ENCODE measurements at places on chromosomes 7 and 10.

DNA sequence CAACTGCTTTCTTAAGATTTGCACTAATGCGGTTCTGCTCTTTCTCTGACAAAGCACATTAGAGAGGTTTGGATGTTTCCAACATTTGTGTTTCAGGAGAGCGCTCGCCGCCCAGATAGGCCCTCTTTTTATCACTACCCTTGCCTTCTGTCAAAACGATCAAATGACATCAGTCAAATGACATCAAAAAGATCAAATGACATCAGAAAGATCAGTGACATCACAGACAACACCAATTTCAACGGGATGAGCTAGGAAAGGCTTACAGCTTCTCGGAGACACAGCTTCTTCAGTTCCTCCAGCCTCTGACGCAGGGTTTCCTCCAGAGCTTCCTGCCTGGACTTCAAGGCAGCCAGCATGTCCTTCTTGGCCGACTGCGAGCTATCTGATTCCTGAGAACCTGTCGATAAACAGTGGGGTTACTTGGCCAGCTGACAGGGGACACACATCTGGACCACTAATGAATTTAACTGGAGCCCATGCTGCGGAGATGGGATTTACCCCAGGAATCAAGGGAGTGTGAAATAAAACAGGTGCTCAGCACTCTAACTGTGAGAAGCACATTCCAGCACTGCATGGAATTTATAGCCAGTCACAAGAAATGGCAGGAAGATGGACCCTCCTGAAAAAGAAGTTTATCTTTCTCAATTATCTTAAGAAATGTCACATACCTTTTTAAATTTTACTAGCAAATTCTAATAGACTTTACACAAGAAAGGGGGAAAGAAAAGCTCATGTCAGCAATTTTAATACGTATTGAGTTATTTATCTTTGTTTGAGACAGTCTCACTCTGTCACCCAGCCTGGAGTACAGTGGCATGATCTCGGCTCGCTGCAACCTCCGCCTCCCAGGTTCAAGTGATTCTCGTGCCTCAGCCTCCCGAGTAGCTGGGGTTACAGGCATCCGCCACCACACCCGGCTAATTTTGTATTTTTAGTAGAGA lies 88.2 kb downstream of the PRPF18 start:
- no peak for DNase-seq

GRCh38 chr10:2990764-2991163 lies 76.6 kb upstream of the PFKP start:
- peak; percentile 82 for DNase-seq

GRCh38 chr7:90178679-90179278 lies 24.5 kb downstream of the STEAP1 start:
- no peak for DNase-seq

GRCh38 chr10:89167915-89168314 lies 39.2 kb downstream of the CH25H start:
- no peak for DNase-seq

DNA sequence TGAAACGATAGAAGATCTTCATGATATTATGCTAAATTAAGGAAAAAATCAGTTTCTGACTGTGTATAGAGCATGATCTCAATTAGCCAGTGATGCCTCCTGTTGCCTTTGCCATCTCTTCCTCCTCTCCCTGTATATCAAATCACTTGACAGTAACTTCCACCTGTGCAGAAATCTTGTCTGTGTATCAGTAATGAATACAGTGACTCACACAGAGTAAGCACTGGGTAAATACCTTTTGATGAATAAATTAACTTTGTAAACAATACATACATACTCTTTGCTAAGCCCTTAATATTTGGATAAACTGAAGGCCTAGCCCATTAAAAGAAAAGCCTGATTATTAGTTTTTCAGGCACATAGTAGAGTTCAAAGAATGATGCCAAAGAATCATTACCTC lies 610.6 kb upstream of the NRP1 start:
- peak; percentile 0 for DNase-seq

DNA sequence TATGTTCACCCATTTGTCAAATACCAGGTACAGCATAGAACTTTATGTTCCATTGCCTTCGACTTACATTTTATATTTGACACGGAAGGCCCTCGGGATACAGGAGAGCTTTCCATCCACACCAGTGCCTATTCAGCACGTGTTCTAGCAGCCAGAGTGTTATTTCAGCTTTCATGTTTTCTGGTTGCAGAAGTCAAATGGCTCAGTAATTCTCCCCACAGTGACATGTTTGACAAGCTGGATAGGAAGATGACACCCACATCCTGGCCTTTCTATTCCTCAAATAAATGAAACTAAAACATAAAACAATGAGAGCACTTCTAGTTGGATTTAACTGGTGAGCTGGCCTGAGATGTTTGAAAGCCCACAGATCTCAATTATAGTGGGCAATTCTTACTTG lies 173.4 kb downstream of the SORCS1 start:
- no peak for DNase-seq

- no peak for DNase-seq
Observed at GRCh38 chr7:74476626-74477025, 22.9 kb downstream of the GTF2IRD1 start.

DNA sequence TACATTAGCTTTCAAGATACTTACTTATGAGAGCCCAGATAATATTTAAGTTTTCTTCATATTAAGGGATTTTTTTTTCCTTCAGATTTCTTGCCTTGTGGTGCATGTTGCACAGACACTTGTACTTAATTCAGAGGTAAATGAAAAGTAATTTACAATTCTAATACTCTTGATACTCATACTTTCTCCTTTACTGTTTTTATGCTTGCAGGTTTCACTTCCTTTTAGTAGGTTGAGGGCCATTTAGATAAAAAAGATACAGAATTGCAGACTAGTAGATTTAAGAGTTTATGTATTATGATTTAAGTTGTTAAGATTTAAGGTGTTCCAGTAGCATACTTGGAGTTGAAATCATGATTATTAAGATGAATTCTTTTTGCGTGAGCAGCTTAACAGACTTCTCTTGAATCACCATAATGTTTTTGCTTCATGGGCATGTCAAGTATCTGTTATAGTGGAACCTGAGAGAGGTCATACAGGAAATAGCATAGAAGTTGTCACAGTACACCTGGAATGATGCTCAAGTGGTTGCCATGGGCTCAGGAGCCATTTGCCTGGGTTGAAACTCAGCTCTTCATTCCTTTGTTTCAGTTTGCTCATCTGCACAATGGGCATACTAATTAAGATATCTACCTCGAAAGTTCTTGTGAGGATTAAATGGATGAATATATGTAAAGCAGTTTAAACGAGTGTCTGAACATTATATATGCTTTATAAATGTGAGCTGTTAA lies 174.8 kb upstream of the PRPS1L1 start:
- peak; percentile 46 for DNase-seq

GRCh38 chr10:109898666-109899355 lies 24.5 kb downstream of the XPNPEP1 start:
- DNase-seq = no peak

GRCh38 chr10:121591186-121591585 lies 7.1 kb downstream of the FGFR2 start:
- no peak for DNase-seq

GRCh38 chr7:8177109-8177933 lies 84.6 kb downstream of the ICA1 start:
- no peak for DNase-seq

- DNase-seq = peak; percentile 67
Observed at GRCh38 chr7:12518920-12519681, 51.4 kb upstream of the SCIN start.

GRCh38 chr7:1013581-1013980 lies 30.6 kb downstream of the CYP2W1 start:
- DNase-seq = no peak

- DNase-seq = no peak
Observed at GRCh38 chr7:68904630-68905029, 693.6 kb upstream of the AUTS2 start.

GRCh38 chr10:133306097-133306476 lies 2.6 kb downstream of the TUBGCP2 start:
- no peak for DNase-seq

- peak; percentile 93 for DNase-seq
Observed at GRCh38 chr7:73978661-73979563, 49.1 kb upstream of the ELN start.

DNA sequence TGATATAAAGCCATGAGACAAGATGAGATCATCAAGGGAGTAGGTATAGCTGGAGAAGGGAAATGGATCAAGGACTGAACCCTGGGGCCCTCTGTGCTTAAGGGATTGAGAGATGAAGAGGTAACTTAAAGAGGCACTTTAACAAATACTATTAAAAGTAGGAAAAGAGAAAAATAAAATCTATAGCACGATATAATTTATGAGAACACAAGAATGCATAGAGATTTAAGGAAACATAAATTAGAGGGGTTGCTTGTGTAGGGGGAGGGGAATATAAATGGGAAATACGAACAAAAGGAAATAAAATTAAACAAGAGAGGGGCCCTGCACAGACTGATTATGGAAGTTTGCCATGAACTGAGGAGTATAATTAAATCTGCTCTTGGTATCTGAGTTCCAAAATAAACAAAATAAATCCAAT lies 15.6 kb upstream of the LRRC17 start:
- no peak for DNase-seq

DNA sequence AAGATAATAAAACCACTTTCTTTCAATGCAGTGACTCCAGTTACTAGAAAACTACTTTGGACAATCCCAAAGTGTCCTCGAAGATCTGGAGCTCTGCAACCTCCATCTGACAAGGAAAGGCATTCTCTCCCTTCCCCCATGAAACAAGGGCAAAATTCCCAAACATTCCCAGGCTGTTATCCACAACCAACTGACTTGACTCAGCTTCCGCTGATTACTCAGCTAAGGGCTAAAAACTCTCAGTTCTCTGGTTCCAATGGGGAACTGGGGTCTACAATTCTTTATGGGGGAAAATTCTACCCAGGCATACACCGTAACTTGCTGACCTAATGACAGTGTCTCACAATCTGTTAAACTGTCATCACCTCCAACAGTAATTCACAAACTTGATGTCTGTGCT lies 48.4 kb downstream of the SFMBT2 start:
- no peak for DNase-seq

- no peak for DNase-seq
Observed at GRCh38 chr10:9781666-9782065, 1236.0 kb upstream of the CELF2 start.

GRCh38 chr7:113731571-113731970 lies 187.2 kb downstream of the PPP1R3A start:
- no peak for DNase-seq

- DNase-seq = peak; percentile 63
Observed at GRCh38 chr7:101154693-101155102, 422 bp downstream of the AP1S1 start.

- DNase-seq = no peak
Observed at GRCh38 chr10:131246775-131247174, 64.7 kb downstream of the TCERG1L start.

- DNase-seq = no peak
Observed at GRCh38 chr10:25974897-25975459, 40.9 kb downstream of the MYO3A start.
